LHCN-M2 (cell line): ENCODE measurements at places on chromosomes 13 and 19. TPM values are rescaled to one million over a fixed set of nuclear protein-coding genes. Genes with fewer than 3 reads are reported as not detected.

DNA sequence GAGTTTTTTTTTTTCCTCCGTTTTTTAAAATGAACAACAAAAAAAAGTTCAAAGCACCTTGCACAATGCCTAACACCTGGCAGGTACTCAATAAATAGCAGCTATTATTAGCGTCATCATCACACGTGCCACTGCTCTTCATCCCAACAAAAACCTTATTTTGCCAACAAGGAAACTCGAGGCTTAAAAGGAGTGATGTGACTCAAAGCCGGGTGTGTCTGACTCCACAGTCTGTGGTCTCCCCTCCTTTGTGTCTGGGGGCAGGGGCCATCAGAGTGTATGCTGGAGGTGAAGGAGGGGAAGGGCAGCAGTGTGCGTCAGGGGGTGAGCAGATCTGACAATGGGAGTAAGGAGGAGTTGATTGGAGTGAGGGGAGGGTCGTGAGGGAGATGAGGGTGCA lies 34.1 kb upstream of the POU2F2 start:
- DNase-seq: no peak

Gene BCAM
- total RNA-seq: 3.3 and 3.5 TPM in 2 replicates

Gene C1QTNF9B
- total RNA-seq: not detected in 2 replicates

Gene APOE
- 25.3 and 84.6 TPM in 2 replicates for total RNA-seq

Gene GIPR
- total RNA-seq: not detected in 2 replicates

- DNase-seq: no peak
Observed at GRCh38 chr13:47518530-47518929, 482.5 kb downstream of the SUCLA2 start.

Gene CATSPERD
- not detected in 2 replicates for total RNA-seq

Gene ZNF382
- total RNA-seq: 4.0 and 5.4 TPM in 2 replicates

DNA sequence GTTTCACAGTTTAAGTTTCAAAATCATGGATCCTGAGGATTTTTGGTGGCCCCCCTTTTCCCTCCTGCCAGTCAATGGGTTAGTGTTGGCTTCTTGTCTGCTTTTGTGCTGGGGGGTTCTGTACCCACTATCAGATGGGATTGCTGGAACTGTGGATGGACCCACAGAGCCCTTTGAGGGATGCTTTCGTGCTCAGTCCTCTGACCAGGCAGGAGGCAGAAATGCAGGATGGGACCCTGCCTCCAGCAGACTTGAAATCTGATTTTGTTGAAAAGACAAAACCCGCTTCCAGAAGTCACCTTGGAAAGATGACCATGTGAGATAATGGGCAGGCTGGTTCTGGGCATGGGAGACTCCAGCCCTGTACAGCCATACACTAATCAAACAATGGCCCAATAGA lies 408.9 kb downstream of the ZNF536 start:
- no peak for DNase-seq

Gene TEX29
- not detected in 2 replicates for total RNA-seq

GRCh38 chr19:13748169-13748828 lies 16.0 kb upstream of the MRI1 start:
- no peak for DNase-seq

Gene ZIC5
- total RNA-seq: not detected in 2 replicates

Gene IRS2
- total RNA-seq: 37.8 and 46.7 TPM in 2 replicates

Gene FARSA
- total RNA-seq: 64.0 and 77.4 TPM in 2 replicates

DNA sequence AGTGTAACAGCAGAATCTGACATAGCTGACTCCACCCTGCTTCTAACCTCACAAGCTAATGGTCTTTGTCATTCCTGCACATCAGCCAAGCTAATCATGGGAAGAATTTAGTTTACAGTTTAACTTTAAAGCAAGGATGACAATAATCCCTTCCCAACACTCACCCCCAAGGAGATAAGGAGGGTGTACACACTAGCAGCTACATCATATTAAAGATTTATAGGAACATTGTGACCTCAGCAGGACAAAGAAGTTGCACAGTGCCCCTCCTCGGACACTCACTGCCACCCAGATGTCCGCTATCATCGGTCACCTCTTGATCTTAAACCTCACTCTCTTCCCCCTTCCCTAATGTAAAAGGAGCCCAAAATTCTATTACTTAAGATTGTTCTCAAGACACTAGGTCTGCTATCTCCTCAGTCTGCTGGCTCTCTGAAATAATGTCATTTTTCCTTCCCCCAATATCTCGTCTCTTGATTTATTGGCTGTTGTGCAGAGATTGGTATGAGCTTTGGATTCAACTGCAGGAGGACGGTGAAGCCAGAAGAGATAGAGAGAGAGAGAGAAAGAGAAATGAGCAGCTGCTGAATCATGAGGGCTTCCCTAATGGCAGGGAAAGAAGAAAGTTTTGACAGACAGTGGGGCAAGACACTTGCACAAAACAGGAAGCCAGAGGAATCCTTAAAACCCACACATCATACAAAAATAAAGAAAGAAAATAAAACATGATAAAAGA lies 17.5 kb upstream of the FFAR2 start:
- DNase-seq: no peak

DNA sequence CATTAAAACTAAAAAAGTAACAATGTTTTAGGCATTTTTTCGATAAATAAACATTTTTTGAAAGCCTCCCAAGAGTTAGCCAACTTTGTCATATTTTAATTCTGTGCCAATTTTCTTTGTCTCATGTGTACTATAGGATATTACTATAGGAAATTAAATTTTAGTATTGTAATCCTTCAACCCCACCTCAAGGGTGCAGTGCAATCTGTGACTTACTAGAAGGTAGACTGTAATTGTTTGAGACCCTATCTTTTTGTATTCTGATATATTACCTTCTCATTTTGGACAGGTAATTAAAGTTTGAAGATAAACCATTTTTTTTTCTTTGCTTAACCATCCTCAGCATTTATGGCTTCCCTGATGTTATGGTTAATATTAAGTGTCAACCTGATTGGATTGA lies 457.8 kb downstream of the PCDH20 start:
- DNase-seq: no peak

- DNase-seq: no peak
Observed at GRCh38 chr19:35248310-35249145, at the start of gene LSR. Gene LSR (plus strand): TSS chr19:35249002. CDS start chr19:35249023, 21 bp downstream.

DNA sequence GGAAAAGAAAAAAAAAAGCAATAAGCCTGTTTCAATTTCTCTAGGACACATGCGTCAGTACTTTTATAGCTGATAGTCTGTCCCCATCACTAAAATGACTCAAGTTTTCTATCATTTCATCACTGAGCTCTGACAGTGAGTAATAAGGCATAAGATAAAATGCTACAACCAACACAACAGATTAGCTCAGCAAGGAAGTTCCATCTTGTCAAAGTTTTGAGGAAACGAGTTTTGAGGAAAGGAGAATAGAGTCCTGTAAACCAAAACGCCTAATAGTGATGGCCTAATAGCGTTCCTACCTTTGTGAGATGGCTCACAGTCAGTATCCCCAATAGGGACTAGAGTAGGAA lies 145.1 kb downstream of the LACC1 start:
- no peak for DNase-seq

- no peak for DNase-seq
Observed at GRCh38 chr13:42798118-42798517, 16.7 kb downstream of the FAM216B start.

- DNase-seq: peak; percentile 93
Observed at GRCh38 chr19:38657633-38658222, 10.3 kb downstream of the ACTN4 start.

Gene TNFSF11
- total RNA-seq: not detected in 2 replicates

- DNase-seq: no peak
Observed at GRCh38 chr19:6062961-6063575, 47.2 kb downstream of the RFX2 start.

GRCh38 chr13:96898212-96898611 lies 96.1 kb downstream of the OXGR1 start:
- DNase-seq: no peak

DNA sequence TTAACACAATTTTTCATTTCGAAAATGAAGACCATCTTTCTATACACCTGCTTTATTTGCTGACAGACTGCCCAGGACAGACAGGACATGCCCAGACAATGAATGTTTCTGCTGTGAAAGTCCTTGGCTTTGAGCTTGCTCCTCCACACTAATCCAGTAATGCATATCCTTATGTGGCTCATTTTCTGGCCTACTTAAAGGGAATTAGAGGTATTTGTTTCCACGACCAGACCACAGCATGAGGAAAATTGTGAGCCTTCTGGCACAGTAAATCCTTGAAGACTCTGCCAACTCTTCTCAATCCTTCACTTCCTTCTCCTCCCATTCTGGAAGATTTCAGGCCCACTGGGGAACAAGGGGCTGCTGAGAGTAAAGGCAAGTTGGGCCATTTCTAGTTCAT lies 25.7 kb downstream of the CCDC70 start:
- no peak for DNase-seq

Gene MYBPC2
- total RNA-seq: 0.11 TPM in 1 of 2 replicates, not detected in the other

- peak; percentile 38 for DNase-seq
Observed at GRCh38 chr13:45439781-45440462, 21.7 kb upstream of the SLC25A30 start.

GRCh38 chr13:112962396-112962795 lies 6.6 kb upstream of the MCF2L start:
- no peak for DNase-seq

DNA sequence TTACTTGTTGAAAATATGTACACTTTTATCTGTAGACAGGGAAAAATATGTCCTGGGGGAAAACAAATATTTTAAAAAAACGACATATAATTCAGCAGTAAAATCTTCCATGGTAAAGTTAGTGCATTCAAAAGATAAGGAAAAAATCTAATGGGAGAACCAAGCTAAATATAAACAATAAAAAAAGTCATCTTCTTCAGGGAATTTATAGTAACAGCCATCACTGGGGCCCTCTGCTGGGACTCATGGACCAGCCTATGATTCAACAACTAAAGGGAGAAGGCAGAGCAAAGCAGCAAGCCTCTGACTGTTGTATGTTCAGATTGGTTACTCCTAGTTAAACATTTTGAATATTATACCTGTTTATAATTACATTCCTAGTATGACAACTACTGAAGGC lies 93.0 kb downstream of the ITGBL1 start:
- DNase-seq: peak; percentile 54

DNA sequence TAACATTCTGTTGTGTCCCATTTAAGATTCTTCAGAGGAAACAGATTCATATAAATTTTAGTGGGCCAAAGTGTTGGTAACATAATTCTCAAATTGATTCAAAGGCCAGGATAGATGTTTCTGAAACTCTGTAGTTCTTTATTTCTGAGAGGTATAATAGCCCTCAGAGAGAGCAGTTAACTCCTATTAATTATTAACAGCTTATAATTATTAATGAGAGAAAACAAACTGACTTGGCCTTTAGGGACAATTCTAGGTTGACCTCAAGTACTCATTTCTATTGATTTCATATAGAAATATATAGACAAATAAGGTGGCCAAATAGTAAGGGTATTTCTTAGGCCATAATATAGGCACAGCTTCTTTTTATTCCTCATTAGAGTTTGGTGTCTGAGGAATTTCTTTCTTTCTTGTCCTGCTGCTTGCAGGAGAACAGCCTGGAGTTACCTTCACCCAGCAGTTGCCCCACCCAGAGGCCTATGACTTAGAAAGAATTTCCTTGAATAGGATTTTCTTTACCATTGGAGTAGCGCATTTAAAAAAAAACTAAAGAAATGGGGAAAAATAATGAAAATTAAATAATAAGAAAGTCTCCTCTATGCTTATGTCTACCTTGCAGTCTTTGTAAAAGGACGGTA lies 1430.1 kb upstream of the SPRY2 start:
- DNase-seq: no peak

Gene ARRDC5
- total RNA-seq: not detected in 2 replicates

DNA sequence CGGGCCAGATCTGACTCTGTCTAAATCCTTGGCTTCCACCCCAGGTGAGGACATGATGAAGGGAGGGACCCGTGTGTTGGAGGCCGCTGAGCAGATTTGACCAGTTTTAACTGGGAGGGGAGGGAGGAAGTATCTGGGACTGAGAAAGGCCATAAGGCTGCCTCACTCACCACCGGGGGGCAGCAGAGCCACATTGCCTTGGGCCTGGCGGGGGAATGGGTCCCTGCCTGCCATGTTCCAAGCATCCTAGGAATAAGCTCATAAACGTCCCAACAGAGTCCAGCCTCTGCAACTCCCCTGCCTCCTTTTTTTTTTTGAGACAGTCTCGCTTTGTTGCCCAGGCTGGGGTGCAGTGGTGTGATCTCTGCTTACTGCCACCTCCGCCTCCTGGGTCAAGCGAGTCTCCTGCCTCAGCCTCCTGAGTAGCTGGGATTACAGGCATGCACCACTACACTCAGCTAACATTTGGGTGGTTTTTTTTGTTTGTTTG lies 15.5 kb downstream of the MAST3 start:
- peak; percentile 70 for DNase-seq

DNA sequence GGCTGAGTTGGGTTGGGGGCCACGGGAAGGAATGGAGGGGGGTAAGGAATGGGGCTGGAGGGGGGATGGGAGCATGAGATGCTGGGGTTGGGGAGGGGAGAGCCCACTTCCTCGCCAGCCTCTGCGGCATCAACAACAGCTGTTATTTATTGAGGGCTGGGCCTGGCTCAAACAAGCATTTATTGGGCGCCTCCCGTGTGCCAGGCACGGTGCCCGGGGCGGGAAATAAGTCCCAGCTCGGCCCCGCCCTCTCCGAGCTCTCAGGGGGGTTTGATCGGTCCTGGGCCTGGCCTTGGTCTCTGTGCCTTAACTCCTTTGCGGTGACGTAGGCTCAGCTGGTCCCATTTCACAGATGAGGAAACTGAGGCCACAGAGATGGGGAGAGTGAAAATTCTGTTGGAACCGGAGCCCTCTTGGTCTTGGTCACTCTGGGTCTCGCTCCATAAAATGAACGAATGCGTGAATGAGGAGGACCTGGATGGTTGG lies 919 bp upstream of the ADAMTS10 start:
- DNase-seq: no peak

Gene C19orf73
- 1.1 and 3.1 TPM in 2 replicates for total RNA-seq

DNA sequence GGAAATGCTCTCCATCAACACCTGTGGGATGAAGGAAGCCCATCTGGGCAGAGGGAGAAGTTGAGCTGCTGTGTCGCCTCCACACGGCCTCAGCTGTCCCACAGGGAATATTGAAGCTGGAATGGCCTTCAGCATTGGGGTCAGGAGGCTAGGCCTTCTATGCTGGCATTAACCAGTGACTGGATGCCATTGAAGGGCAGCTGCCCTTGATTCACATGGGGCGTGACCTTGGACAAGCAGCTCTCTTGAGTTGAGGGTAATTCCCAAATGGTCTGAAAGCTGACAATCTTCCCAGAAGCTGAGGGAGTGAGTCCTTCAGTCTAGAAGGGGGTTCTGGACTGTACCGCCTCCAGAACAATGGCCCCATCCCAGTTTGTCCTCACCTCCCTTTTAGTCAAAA lies 6.7 kb downstream of the BCL3 start:
- DNase-seq: peak; percentile 45

DNA sequence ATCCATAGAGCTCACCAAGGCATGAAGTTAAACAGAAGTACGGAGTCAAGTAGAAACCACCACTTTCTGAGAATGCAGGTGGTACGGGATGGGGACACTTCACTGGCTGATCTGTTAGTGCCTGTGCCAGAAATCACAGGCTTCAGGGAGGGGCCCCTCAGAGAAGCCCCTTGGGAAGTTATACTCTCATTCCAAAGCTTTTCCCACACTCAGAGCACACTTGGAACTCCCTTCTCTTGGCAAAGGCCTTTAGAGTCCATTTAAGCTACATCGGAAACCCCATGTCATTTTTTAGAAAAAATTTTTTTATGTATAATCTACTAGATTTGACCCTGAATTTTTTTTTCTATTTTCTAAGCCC lies 80.7 kb upstream of the WASF3 start:
- DNase-seq: no peak

Gene ZNF552
- 2.2 and 3.5 TPM in 2 replicates for total RNA-seq
